ENCODE measurements at places on chromosomes 7 and 10.

DNA sequence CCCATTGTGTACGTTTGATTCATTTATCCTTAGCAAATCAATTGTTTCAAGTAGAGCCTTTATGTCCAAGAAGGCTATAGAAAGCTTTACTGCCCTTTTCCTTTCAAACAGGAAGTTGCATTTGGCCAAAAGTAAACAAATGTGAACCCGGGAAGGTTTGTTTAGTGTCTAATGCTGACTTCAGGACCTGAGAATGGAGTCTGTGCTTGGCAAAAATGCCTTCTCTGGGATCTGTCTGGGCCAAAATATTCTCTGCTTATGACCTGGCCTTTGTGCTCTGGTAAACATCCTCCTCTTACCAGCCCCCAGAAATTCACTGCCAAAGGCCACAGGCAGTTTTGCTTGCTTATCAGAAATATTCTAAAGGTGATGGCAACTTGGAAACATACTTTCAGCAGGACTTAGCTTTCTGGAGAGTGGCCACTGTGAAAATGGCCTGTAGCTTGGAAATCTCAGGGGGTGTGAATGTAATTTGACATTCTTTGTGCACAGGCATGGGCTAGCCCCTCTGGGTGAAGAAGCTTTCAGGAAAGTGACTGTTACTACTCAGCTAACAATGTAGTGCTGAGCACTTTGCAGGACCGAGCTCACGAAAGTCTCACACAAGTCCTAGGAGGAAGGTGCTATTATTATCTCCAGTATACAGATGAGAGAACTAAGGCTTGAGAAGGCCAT, 199.5 kb downstream of the PTEN start:
- no peak for DNase-seq

- DNase-seq = no peak
Observed at GRCh38 chr7:65301007-65301406, 72.6 kb upstream of the ZNF92 start.

DNA sequence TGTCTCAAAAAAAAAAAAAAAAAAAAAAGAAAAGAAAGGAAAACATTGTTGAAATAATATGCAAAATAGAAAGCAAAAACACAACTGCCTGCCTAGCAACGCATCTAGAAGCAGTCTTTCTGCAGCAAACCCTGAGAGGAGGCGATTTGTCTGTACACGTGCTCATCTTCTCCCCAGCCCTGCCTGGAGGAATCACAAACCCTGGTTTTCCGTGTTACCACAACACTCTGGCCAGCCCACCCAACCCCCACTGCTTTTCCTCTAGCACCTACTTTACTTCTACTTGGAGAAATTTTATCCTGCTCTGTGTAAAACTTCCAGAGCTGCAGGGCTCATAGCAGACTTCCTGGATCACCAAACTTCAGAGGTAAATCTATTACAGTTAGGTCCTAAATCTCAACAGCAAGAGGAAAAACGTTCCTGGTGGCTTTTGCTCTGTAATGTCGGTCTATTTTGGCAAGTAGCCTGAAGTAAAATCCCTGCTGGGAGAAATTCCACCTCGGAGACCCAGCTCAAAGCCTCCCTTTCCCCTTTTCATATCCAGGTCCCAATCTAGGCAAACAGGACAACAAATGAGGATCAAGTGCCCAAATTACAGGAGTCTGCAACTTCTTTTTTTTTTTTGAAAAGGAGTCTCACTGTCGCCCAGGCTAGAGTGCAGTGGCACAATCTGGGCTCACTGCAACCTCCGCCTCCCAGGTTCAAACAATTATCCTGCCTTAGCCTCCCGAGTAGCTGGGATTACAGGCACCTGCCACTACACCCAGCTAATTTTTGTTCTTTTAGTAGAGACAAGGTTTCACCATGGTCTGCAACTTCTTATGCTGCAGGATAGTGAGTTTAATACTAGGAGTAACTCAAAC, 91.6 kb downstream of the DNMBP start:
- no peak for DNase-seq

GRCh38 chr7:40889539-40889938, 754.7 kb downstream of the SUGCT start:
- no peak for DNase-seq

- DNase-seq = no peak
Observed at GRCh38 chr10:17200001-17200911, 1.2 kb downstream of the TRDMT1 start.

DNA sequence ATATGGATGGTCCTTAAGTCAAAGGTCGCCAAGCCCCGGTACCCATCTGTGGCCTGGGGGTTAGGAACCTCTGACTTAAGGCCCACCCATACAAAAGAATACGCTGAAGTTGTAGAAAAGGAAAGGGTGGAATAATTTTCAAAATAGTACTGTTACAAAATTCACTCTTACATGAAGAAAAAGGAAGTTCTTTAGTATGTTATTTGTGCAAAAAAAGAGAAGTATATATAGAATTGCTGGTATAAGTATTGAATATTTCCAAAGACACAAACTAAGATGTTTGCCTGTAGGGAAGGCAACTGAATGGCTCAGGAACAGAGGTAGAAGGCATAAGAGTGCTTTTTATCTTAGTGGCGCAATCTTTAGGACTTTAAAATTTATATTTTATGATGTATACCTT, 78.7 kb downstream of the PRLHR start:
- no peak for DNase-seq

DNA sequence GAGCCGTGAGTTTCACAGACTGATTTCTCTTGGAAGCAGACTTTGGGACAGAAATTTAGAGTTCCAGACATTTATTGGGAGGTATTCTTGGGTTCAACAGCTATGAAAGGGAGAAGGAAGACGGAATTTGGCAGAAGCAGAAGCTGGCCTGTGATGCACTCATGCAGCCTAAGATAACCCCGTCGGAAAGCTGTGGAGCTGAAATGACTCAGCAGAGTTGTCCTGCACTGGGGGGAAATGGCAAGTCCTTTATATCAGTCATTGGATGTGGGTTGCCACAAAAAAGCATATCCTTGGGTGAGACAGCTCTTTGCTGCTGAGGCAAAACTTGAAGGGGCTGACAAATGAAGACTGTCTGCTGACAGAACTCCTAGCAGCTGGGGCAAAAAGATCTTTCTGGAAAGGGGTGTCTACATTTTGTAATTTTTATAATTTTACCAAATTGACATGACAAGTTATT, 11.5 kb upstream of the MICU1 start:
- DNase-seq = no peak

GRCh38 chr7:107842213-107842612, 39.2 kb upstream of the SLC26A3 start:
- DNase-seq = no peak

- DNase-seq = no peak
Observed at GRCh38 chr10:118167056-118167700, 120.4 kb upstream of the RAB11FIP2 start.

GRCh38 chr10:102086196-102086595, 21.0 kb downstream of the HPS6 start:
- DNase-seq = no peak

- DNase-seq = no peak
Observed at GRCh38 chr7:2761801-2762497, 73.9 kb downstream of the AMZ1 start.

DNA sequence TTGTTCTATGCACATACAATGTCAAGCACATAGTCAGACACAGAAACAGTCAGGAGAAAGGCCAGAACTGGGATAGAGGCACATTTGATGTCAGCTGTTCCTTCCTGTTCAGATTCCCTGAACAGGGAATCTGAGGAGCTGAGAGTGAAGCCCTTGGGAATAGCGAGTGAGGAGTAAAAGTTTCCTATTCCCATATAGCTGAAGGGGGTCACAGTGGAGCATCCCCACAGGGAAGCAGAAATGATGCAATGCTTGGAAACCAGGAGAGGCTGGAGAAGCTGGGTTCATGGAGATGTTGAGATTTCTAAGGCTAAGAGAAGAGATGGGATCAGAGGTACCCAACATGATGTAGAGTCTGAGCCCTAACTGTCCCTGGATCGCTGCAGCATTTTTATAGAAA, 11.3 kb upstream of the PRXL2A start:
- no peak for DNase-seq

- no peak for DNase-seq
Observed at GRCh38 chr10:79047584-79047874, 21.2 kb upstream of the ZMIZ1 start.

- DNase-seq = no peak
Observed at GRCh38 chr10:60742512-60742911, 35.8 kb upstream of the CDK1 start.

- DNase-seq = no peak
Observed at GRCh38 chr10:74507951-74508350, 318.4 kb upstream of the KAT6B start.

DNA sequence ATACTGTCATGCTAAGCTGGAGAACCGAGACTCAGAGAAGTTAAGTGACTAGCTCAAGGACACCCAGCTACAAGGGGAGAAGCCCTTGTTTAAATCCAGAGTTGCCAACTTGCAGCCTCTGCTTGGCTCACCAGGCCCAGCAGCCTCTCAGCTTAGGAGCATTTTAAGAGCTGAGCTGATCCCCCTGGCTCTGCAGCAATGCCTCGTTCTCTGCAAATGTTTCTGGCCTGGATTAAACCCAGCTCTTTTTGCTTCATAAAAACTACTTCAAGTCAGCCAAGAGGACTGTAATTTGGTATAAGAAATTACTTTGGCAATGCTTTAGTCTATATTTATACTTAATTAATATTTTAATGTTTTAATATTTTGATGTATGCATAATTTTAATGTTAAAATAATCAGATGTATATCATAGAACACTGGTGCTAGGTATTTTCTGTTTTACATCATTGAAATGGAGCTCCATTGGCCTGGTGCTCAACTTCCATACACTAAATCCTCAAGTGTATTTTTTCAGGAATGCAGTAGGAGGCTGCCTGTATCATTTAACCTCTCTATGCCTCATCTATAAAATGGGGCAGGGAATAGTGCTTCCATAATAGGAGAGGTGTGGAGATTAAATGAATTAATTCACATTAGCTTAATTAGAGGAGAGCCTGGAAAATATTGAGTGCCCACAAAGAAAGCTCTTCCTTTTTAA, 184.2 kb downstream of the EMX2 start:
- DNase-seq = no peak

- no peak for DNase-seq
Observed at GRCh38 chr7:55214707-55215106, 150.4 kb upstream of the LANCL2 start.

GRCh38 chr7:153496257-153496656, 555.9 kb upstream of the DPP6 start:
- no peak for DNase-seq

- DNase-seq = no peak
Observed at GRCh38 chr7:17326378-17326777, 27.9 kb downstream of the AHR start.

GRCh38 chr10:44975431-44976331, 2.9 kb downstream of the DEPP1 start:
- DNase-seq = no peak

- no peak for DNase-seq
Observed at GRCh38 chr10:86785037-86785436, 28.6 kb downstream of the BMPR1A start.

GRCh38 chr10:360653-361052, 225.4 kb downstream of the ZMYND11 start:
- no peak for DNase-seq

DNA sequence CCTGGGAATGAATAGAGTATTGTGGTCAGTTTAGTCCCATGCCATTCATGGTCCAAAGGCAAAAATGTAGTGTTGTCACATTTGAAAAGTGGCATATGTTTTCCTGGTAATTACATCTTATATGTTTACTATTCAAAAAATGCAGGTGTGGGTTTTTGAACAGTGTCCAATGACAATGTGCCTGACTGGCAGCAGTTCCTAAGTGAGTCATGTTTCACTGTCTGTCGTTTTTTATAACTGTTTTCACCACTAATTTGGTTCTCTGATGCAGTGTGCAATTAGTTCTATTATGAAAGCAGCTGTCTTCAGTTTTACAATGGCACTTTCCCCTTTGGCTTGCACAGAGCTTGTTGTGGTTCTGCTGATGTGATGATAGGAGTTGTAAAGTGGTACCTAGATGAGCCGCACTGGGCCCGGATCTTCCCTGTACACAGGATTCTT, 162.3 kb downstream of the SEM1 start:
- DNase-seq = no peak

GRCh38 chr7:40922316-40922670, 780.6 kb downstream of the INHBA start:
- no peak for DNase-seq

DNA sequence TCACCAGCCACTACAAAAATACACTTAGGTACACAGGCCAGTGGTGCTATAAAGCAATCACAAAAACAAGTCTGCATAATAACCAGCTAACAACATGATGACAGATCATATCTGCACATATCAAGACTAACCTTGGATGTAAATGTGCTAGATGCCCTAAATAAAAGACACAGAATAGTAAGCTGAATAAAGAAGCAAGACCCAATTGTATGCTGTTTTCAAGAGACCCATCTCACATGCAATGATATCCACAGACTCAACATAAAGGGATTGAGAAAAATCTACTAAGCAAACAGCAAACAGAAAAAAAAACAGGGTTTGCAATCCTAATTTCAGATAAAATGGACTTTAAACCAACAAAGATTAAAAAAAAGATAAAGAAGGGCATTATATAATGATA, 505.4 kb upstream of the FZD8 start:
- DNase-seq = no peak

DNA sequence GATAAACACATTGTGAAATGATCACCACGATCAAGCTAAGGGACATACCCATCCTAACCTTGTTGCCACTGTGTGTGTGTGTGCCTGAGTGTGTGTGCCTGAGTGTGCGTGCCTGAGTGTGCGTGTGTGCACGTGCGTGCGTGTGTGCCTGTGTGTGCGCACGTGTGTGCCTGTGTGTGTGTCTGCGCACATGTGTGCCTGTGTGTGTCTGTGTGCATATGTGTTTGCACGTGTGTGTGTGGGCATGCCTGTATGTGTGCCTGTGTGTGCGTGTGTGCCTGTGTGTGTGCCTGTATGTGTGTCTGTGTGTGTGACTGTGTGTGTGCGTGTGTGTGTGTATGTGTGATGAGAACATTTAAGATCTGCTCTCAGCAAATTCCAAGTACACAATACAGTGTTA, 244.1 kb upstream of the DPP6 start:
- DNase-seq = no peak

GRCh38 chr7:157355784-157356511, 19.1 kb downstream of the DNAJB6 start:
- no peak for DNase-seq

DNA sequence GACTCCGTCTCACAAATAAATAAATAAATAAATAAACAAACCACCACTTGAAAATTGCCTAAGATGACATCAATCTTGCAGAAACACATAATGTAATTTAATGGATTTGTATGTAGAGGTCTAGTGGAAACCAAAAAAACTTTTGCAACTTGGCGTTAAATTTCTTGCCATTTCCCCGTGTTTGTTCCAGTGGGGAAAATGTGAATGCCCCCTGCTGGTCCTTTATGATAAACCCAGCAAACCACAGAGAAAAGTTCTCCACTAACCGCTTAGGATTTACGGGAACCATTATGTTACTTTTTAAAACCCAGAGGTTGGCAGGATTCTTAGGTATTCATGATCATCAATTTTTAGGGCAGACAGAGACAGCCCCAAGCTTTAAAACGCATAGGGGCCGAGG, 32.5 kb downstream of the LAMB4 start:
- DNase-seq = no peak

DNA sequence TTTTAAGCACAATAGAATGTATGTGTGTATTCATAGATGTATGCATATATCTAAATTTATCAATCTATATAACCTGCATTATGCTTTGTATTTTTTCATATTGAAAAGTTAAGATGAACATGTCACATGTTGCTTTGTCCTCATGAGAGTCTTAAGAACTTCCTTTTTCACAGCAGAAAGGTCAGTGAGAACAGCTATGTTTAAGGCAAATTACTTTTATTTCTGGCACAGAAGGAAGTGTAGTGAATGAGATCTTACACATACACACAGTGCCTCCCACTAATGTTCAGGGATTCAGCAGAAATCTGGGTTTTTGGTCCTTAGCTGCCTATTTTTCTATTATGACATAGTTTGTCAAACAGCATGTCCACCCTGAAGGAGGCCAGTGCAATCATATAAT, 134.8 kb downstream of the TMEM26 start:
- no peak for DNase-seq

Measured in activated CD8-positive, alpha-beta memory T cell treated with anti-CD3 and anti-CD28 coated beads for 48 hours (primary cell).